HepG2 (cell line): ENCODE measurements at places on chromosomes 7 and 10. TPM values are rescaled to one million over a fixed set of nuclear protein-coding genes. Genes with fewer than 3 reads are reported as not detected.

DNA sequence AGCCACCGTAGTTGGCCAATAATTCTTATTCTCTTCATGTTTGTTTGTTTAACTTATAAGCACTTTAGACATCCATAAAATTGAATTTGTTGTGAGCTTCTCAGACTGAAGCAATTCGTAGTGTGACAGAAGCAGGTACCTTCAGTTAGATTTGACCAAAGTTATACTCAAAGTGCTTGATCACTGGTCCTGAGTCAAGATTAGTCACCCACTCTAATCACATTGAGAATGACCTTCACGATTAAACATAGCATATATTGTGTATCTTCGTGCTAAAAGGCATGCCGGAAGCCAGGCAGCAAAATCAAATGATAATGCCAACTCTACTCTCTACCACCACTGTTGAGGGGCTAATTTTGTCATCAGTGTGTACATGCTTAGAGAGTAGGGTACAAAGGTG, 763.7 kb upstream of the MBL2 start:
- no peak for DNase-seq

DNA sequence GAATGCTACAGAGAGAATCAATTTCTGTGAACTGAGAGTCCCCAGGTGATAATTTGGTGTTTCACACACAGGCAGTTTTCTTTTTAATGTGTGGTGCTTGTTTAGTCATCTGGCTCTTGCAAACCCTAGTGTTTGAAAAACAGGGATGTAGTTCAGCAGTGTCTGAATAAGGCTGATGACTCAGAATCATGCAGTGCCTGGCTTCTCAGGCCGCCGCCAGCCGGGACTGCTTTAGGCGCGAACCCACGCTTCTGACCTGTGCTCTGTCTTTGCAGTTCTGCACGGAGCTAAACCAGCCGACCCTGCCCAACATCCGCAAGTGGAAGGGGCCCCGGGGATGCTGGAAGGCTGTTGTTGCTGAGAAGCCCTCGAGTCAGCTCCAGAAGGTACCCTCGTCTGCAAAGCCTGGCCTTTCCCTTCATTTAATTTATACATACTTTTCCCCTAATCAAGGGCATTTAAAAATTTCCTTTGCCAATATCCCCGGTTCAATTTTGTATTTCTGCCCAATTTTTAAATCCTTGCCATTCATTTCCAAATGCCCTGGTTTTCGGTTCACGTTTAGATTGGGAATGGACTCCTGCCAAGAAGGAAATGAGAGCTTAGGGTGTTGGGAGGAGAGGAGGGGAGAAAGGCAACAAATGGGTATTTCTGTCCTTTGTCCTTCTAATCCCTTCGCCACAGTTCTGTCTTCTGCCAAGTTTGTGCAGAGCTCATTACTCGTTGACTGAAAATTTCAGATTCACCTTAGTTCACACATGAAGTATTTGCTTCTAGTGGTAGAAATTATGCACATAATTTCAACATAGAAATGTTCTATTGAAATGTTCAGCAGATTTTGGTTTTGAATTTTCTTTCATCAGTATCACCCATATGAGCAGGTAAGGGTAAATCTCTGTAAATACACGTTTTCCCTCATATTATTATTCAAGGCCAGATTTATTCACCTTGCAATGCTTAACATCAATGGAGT, 108.5 kb upstream of the ANLN start:
- no peak for DNase-seq

GRCh38 chr10:86027346-86027745, 339.2 kb downstream of the GRID1 start:
- DNase-seq: no peak

The SLC13A1 gene
- polyA plus RNA-seq: not detected in 2 replicates

The PRTFDC1 gene
- not detected in 2 replicates for polyA plus RNA-seq

The STAG3 gene
- 0.09 and 0.12 TPM in 2 replicates for polyA plus RNA-seq
